AG10803 (cell line): ENCODE measurements at places on chromosomes 3 and 15.

GRCh38 chr3:133531981-133532380, 41.5 kb upstream of the CDV3 start:
- DNase-seq = peak; percentile 84

DNA sequence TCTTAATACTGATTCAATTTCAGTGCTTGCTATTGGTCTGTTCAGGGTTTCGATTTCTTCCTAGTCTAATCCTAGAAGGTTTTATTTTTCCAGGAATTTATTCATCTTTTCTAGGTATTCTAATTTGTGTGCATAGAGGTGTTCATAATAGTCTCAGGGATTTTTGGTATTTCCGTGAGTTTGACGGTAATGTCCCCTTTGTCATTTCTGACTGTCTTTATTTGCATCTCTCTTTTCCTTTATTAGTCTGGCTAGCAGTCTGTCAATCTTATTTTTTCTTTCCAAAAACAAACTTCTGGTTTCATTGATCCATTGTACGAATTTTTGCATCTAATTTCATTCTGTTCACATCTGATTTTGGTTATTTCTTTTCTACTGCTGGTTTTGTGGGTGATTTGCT, 35.2 kb upstream of the CD200R1L start:
- no peak for DNase-seq

GRCh38 chr15:59174835-59175831, 31.5 kb upstream of the LDHAL6B start:
- DNase-seq = peak; percentile 68

DNA sequence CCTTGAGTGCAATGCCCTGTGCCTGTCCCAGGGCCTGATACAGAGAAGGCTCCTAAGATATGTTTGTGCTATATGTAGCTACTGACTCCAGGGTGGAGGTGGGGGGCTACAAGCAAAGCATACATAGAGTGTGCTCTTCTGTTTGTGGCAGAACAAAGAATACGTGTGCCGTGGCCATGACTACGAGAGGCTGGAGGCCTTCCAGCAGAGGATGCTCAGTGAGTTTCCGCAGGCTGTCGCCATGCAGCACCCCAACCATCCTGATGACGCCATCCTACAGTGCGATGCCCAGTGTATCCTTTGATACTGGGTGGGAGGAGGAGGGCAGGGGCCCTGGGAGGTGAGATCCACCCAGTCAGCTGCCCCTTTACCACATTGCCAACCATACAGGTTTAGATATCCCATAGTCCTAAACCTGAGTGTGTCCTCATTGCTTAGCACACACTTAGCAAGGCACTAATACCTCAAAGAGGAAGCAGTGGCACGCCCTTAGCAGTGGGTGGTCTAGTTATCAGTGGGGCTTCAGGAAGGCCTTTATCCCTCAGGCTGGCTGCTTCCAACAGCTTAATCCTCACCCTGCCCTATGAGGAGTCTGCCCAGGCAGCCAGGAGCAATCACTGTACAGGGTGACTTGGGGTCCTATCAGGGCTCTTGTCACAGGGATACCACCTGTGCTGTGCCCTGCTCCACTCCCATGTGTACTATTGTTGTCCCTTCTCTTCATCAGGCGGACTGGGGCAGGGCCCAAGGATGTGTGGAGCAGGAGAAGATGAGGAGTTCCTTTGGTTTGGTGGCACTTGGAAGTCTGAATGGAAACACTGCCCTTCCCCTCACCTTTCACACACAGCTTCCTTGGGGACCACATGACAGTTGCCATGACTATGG, 30.1 kb upstream of the MANF start:
- DNase-seq = no peak

GRCh38 chr15:83372434-83372891, 74.7 kb upstream of the SH3GL3 start:
- DNase-seq = peak; percentile 42

DNA sequence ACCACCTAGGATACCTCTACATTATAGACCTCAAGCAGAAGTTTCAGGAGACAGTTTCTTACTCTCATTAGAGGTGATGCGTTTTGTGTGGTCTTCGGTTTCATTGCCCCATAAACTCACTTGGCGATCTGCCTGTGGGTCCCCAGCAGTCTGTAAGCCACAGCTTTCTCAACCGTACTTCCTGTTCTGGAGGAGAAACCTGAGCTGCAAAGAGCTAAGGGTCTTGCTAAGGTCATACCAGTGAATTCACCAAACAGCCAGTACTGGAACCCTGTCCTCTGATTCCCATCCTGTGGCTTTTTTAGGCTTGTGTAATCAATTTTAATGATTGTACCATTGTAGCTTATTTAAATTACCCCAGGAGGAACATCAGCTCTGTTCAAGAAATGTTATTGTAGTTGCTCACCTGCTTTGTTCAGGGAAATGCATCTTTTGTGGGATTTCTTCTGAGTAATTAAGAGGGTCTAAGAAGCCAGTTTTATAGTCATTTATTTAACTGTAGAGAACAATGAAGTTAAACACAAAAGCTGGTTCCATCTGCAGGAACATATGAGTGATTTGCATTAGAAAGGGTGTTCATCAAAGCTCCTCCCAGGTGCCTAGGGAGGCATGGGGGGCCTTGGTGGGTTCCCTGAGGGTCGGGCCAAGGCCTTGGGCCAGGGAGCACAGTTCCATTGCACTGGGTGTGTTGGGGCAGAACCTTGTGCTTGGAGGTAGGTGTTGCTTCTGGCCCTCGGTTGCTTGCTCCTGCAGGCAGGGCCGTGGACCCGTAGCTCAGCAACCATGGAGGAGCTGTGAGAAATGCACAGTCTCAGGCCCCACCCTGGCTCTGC, 69.6 kb downstream of the APBA2 start:
- DNase-seq = no peak

DNA sequence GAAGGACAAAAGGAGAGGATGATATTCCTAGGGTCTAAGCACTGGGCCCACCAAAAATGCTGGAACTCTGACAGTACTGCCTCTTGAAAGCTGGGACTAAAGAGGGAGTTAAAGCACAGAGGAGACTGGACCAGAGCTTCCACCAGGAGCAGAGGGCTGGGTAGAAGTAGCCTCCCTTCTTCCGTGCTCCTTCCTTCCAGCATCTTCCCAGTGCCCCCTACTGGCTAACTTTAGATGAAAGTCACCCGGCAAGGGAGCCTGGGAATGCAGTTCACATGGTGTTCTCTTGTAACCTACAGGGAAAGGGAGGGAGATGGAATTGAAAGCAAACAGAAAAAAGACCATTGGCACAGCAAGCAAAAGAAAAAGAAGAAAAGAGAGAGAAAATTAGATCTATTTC, 106.1 kb upstream of the COL8A1 start:
- peak; percentile 80 for DNase-seq

- DNase-seq = no peak
Observed at GRCh38 chr15:83322061-83322460, 37.6 kb upstream of the BNC1 start.

DNA sequence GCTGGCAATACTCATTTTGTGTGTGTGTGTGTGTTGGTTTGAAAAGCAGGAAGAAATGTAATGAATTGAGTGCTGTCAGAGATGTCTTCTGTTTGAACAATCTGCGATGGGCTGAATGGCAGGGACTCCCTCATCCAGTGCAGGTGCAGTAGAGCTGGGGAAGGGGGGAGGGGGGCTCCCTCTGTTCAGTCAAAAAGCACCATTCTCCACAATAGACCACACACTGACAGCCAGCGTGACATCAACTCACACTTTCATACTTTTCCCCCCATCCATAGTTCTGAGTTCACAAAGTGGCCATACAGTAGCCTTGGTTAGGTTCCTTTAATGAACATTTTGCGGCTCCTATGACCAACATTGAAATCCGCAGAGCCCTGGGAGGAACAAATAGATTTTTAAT, 10.4 kb downstream of the SOX2 start:
- no peak for DNase-seq

GRCh38 chr3:111764645-111765091, 94.4 kb upstream of the PHLDB2 start:
- DNase-seq = peak; percentile 64

GRCh38 chr15:57031605-57032004, 113.2 kb downstream of the TCF12 start:
- DNase-seq = peak; percentile 30

DNA sequence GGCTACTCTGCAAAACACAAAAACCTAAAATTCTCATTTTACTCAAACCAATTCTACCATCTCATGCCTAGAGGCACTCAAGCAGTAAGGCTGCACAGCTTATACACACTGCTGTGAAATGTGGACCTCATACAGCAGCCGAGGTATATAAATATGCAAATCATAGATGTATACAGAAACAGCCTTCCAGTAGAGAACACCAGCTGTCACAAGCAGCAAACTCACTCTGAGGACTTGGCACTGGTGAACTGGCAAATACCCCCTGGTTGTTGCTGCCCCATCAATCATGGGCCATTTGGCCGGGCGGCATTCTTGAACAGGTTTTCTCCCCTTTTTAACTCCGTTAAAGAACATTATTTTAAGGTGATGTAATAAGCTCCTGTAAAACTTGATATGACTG, 378.0 kb downstream of the LSAMP start:
- no peak for DNase-seq

DNA sequence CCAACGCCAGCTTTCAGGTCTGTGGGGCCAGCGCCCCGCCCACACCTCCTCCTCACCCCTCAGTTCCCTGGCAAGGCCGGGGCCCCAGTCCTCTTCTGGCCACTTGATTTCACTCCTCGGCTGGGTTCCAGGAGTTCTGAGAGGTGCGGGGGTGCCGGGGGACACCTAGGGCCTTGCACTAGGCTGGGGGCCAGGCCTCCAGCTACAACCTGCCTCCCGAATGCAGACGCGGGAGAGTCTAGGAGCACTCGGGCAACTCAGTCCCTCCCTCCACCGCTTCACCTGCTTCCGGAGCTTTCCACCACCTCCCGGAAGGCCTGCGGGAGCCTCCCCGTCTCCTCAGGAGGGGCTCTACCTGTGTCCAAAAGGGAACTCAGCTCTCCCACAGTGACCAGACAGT, 35.6 kb downstream of the TNK2 start:
- DNase-seq = no peak
